Activated CD4-positive, alpha-beta memory T cell treated with anti-CD3 and anti-CD28 coated beads, Interleukin-2, amount 10 ng/mL, durations not matched to agents 7 days and 5 days (primary cell): ENCODE measurements at places on chromosomes 11 and 22. TPM values are rescaled to one million over a fixed set of nuclear protein-coding genes. Genes with fewer than 3 reads are reported as not detected.

The GGT1 gene
- total RNA-seq = 68.4 TPM

- H3K27me3 ChIP-seq = peaks cover 2% of the 10 kb centered on the region
- H3K4me1 ChIP-seq = no peaks in the 10 kb centered on the region
- no peak overlapping the region for H3K4me3 ChIP-seq
- DNase-seq = no peak
- H3K27ac ChIP-seq = no peak overlapping the region
These were observed 73.3 kb upstream of the CSNK2A3 start for GRCh38 chr11:11426226-11426952.

The CCDC116 gene
- total RNA-seq = 0.43 TPM

GRCh38 chr11:45500451-45500850, 165.0 kb downstream of the CHST1 start:
- H3K27me3 ChIP-seq = peaks cover 18% of the 10 kb centered on the region
- H3K27ac ChIP-seq = no peak overlapping the region
- no peak for DNase-seq
- H3K36me3 ChIP-seq = no peaks in the 10 kb centered on the region
- no peaks in the 10 kb centered on the region for H3K4me1 ChIP-seq

The YAP1 gene
- total RNA-seq = 0.28 TPM

GRCh38 chr22:36236388-36237319, 2.7 kb downstream of the APOL2 start:
- H3K4me3 ChIP-seq = peak overlapping the region; percentile 95
- peak overlapping the region; percentile 40 for H3K27ac ChIP-seq
- H3K27me3 ChIP-seq = no peaks in the 10 kb centered on the region
- peaks cover 70% of the 10 kb centered on the region for H3K4me1 ChIP-seq
- no peak for DNase-seq

DNA sequence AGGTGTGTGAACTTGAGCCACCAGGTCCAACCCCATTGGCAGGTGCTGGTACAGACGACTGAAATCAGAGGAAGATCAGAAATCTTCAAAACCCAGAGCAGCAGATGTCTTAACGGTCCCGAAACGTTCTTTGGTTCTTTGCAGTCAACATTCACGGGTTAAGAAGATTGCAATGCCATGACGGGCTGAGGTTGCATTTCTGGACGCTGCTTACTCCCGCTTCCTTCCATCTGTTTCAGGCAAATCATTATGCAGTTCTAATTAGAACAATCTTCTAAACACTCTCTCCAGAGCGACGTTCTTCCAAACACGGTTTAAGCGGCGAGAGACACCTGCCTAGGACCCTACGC, 492 bp upstream of the LUZP2 start:
- no peak overlapping the region for H3K4me3 ChIP-seq
- H3K27me3 ChIP-seq = peaks cover 2% of the 10 kb centered on the region
- H3K36me3 ChIP-seq = no peaks in the 10 kb centered on the region
- DNase-seq = no peak
- H3K4me1 ChIP-seq = no peaks in the 10 kb centered on the region

The POU2AF2 gene
- not detected for total RNA-seq

DNA sequence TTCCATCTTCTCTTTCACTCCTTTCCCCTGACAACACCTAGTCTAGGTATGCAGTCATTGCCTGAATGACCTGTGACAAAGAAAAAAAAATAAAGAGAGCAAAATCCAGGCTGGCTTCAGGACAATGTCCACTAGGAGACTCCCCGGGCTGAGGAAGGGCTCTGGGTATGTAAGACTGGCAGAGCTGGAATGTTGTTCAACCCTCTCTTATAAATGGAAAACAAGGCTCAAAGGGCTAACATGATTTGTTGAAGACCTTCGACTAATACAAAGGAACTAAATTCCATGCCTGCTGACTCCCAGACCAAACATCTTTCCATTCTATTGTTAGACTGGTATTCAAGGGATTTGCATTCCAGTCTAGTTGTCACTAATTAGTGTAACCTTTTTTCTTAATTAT, 122.2 kb downstream of the ARL14EP start:
- H3K27me3 ChIP-seq = no peaks in the 10 kb centered on the region
- H3K4me1 ChIP-seq = no peaks in the 10 kb centered on the region
- H3K27ac ChIP-seq = no peak overlapping the region
- no peaks in the 10 kb centered on the region for H3K36me3 ChIP-seq
- no peak for DNase-seq

- no peak for DNase-seq
- H3K27ac ChIP-seq = no peak overlapping the region
- H3K4me3 ChIP-seq = no peak overlapping the region
- H3K36me3 ChIP-seq = peaks cover 46% of the 10 kb centered on the region
These were observed 3.0 kb upstream of the SSH3 start for GRCh38 chr11:67300256-67300755.

- peaks cover 41% of the 10 kb centered on the region for H3K4me1 ChIP-seq
- H3K27me3 ChIP-seq = peaks cover 2% of the 10 kb centered on the region
- H3K4me3 ChIP-seq = peak overlapping the region; percentile 88
These were observed 1.2 kb downstream of the MSANTD2 start for GRCh38 chr11:124798991-124799347.

DNA sequence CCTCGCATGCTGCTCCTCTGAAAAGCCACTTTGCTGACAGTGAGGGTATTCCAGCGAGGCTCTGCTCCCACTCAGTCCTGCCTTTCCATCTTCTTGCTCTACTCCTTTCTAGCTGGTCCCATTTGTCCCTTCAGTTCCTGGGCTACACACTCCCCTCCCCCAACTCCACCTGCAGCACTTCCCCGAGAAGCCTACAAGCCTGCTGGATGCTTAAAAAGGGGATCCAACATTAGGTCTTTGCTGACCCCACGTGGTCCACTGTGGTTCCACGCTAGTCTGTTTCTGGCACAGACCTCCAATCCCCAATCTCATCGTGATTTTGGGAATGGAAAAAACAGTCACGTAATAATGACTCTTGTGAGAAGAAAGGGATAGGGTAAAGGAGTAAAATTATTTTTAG, 121.6 kb upstream of the SNX19 start:
- no peak overlapping the region for H3K27ac ChIP-seq
- no peaks in the 10 kb centered on the region for H3K4me1 ChIP-seq
- H3K27me3 ChIP-seq = no peaks in the 10 kb centered on the region
- H3K4me3 ChIP-seq = no peak overlapping the region

The SLC7A4 gene
- not detected for total RNA-seq

The ELFN2 gene
- total RNA-seq = 0.28 TPM

The ARVCF gene
- total RNA-seq = 0.71 TPM

The TCP11L1 gene
- total RNA-seq = 19.0 TPM

- no peaks in the 10 kb centered on the region for H3K27me3 ChIP-seq
- peaks cover 4% of the 10 kb centered on the region for H3K36me3 ChIP-seq
- no peak overlapping the region for H3K27ac ChIP-seq
- H3K4me1 ChIP-seq = peaks cover 17% of the 10 kb centered on the region
- DNase-seq = no peak
These were observed 93.0 kb downstream of the SLC1A2 start for GRCh38 chr11:35326266-35326879.

The FADS1 gene
- total RNA-seq = 68.2 TPM

DNA sequence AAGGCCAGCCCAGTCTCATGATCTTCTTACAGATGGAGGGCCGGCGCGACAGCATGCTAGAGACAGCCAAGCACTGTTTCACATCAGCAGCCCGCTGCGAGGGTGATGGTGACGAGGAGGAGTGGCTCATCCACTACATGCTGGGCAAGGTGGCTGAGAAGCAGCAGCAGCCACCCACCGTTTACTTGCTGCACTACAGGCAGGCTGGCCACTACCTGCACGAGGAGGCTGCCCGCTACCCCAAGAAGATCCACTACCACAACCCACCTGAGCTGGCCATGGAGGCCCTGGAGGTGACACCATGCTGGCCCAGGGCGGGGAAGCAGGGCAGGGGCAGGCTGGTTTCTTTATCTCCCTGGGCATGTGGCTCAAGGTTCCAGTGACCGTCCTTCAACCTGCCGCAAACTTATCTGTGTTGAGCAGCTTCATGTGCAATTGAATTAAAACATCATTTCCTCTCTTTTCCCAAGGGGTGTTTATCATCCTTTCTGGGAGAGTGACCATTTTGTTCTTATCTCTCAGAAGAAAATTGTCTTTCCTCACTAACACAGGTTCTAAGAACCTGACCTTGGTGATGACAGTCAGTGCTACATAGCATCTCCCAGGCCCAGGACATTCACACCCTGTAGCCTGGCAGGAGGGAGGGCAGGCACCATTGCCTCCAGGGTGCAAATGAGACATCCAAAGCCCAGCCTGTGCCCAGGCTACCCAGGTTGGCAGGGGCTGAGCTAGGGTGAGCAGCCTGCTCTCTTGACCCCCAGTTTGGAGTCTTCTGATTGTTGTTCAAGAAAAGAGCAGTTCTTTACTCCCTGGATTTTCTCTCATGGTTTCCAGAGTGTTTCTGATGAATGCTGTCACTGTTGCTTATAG, 80.7 kb downstream of the CABIN1 start:
- H3K27ac ChIP-seq = no peak overlapping the region
- DNase-seq = no peak
- no peaks in the 10 kb centered on the region for H3K27me3 ChIP-seq
- peaks cover 49% of the 10 kb centered on the region for H3K36me3 ChIP-seq
- H3K4me1 ChIP-seq = peaks cover 15% of the 10 kb centered on the region
